Esophagus squamous epithelium (tissue), 5 donors: ENCODE measurements at places on chromosomes 5 and 9.

GRCh38 chr9:137087409-137087925 lies 682 bp downstream of the MAN1B1 start:
- DNase-seq = no peak

DNA sequence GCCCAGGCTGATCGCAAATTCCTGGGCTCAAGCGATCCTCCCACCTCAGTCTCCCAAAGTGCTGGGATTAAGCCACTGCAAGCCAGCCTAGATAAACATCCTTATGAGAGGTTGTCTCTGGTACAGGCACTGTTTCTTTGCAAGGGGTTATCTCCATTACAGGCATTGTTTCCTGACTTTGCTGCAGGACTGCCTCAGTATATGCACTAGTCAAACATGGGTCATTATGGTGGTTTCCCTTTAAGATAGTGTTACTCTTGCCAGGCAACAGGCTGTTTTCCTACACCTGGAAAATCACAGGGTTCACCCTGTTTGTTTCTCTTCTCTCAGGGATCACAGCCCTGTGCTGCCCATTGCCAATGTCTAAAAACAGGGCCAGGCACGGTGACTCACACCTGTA lies 7.8 kb upstream of the CLTB start:
- no peak for DNase-seq

DNA sequence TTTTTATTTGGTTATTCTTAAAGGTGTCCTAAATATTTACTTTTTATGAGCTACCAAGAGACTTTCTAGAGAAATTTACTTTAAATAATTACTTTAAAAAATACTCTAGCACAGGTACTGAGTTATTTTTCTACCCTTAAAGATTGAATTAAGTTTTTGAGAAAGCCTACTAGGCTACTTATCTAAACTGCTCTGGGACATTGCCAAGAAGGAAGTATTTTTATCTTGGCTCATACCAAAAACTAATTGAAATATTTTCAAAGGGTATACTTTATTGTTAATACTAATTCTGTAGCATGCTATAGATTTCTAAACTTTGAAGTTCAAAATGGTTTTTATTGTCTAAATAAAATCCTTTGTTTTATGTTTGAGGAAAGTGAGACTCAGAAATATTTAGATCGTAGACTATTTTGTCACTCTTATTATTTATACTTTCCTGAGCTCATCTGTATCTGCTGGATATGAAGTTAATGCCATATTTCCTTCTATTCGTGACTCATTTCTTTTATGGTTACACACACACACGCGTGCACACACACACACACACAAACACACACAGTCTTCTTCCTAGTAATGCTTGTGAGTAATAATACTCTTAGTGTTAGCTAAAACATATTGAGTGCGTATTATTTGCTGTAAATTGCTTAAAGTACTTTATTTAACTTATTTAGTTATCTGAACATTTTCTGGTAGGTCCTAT lies 89.5 kb downstream of the MAN2A1 start:
- DNase-seq = no peak

- DNase-seq = no peak
These were observed 665 bp downstream of the ASS1 start for GRCh38 chr9:130445268-130445983.

- DNase-seq = no peak
These were observed 74.1 kb downstream of the SERINC5 start for GRCh38 chr5:80181618-80182211.

DNA sequence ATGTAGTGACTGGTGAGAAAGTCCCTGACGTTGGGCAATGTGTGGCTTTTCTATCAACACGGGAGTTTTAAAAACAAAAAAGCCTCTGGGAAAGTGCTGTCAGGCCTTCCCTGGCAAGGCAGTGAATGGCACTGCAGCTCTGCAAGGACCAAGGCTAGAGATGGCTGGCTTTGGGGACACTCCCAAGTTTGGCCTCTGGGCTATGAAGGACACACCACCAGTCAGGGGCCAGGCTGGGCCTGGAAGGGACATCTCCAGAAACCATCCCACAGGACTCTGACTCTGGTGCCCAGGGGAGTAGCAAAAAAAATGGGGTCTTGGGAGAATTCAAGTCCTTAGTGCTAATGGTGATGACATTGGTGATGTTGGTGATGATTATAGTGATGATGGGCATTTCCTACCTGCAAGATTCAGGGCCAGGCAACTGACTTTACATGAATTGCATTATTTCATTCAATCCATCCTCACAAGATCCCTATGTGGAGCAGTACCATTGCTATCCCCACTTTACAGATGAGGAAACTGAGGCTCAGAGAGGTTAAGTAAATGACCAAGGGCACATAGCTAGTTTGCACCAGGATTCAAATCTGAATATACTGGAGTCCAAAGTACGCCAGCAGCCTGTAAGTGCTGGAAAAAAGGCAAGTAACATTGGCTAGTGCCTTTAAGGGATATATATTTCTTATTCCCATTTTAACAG lies 2.6 kb upstream of the PPARGC1B start:
- DNase-seq = no peak

DNA sequence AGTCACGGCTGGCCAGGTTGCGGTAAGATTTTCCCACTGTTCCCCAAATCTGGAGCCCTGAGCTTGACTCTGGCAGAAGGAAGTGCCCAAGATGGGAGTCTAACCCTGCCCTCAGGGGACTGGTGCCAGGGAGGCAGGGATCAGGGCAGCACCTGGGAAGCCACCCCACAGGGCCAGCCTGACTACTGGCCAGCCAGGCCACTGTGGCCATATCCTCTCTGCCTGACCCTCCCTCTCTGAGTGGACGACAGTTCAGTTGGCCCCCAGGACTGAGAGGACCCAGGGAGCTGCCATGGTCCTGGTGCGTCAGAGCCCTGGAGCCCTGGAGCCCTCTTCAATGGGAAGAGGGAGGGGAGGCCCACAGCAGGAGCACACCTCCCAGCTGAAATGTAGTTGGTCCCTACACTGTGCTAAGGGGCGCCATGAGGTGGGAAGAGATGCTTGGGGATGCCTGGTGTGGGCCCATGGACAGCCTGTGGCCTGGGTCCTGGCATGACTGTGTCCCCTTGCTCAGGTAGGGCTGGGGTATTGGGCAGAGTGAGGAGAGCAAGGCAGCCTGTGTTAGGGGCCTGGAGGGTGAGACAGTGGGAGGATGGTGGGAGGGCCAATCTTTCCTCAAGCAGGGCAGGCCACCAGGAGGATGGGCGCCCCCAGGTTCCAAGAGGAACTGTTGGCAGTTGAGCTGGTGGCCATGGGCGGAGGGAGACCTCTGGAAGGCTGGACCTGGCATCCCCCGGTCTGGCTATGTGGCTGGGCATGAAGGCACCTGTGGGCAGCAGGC lies 81.1 kb downstream of the PHF2 start:
- DNase-seq = no peak

- DNase-seq = no peak
These were observed 13.3 kb downstream of the NR5A1 start for GRCh38 chr9:124493794-124494479.
